Muscle of leg (tissue), 16 donors: ENCODE measurements at places on chromosomes 11 and 22. TPM values are rescaled to one million over a fixed set of nuclear protein-coding genes. Genes with fewer than 3 reads are reported as not detected.

The PVALB gene
- total RNA-seq, result 8.1 TPM

- H3K4me1 ChIP-seq, result no peaks in the 10 kb centered on the region
- DNase-seq, result no peak
- H3K36me3 ChIP-seq, result no peaks in the 10 kb centered on the region
- H3K27ac ChIP-seq, result no peak overlapping the region
- H3K4me3 ChIP-seq, result no peak overlapping the region
These were observed 551.9 kb upstream of the KIRREL3 start for GRCh38 chr11:127552446-127552845.

DNA sequence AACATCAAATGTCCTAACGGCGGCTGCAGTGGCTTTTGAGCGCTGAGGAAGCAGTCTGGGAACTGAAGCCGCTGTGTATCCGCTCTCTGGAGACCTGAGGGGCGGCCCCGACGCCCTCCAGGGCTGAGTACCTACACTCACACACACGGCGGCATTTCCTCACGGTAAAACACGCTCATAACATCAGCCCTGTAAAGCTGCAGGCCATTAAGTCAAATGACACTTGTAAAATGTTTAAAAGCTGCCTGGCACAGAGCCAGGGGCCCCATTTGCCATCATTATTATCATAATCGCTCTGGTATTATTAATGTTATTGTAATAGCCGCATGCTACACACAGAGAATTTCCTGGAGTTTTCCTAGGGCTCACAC lies 5.1 kb downstream of the CARS1 start:
- peaks cover 22% of the 10 kb centered on the region for H3K4me1 ChIP-seq
- H3K4me3 ChIP-seq, result no peak overlapping the region
- DNase-seq, result no peak
- H3K27ac ChIP-seq, result no peak overlapping the region
- H3K36me3 ChIP-seq, result peaks cover 18% of the 10 kb centered on the region

DNA sequence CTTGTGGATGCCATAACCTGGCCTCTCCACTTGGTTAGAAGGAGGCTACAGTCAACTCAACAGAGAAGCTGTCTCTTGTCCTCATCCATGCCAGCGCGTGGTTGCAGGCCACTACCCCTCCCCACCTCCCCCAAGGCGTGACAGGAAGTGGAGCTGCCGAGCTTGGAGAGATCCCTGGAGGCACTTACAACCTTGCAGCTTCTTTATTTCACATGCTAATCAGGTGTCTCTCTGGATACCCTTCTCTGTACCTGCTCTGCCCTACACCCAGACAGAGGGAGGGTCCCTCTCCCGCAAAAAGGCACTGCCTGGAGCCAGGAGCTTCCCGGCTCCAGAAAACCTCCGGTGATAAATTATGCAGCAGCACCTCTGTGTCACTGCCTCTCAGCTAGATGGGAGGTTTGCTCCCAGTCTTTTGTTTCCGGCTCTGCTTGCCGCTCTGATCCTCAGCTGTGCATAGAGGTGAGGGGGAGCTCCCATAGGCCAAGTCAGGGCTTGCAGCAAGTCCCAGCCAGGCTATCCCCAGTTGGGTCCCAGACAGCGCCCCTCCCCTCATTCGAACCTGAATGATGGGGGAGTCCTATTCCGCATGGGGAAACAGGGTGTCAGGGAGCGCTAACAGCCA lies 5.7 kb downstream of the LRP4 start:
- peaks cover 49% of the 10 kb centered on the region for H3K4me1 ChIP-seq
- peaks cover 12% of the 10 kb centered on the region for H3K27me3 ChIP-seq
- DNase-seq, result no peak
- H3K27ac ChIP-seq, result no peak overlapping the region
- no peak overlapping the region for H3K4me3 ChIP-seq
- H3K36me3 ChIP-seq, result peaks cover 2% of the 10 kb centered on the region
